Activated CD4-positive, alpha-beta T cell treated with anti-CD3 and anti-CD28 coated beads, Interleukin-2, amount 50 U/mL, for 24 hours (primary cell): ENCODE measurements at places on chromosomes 13 and 19.

GRCh38 chr19:47003611-47004465, 15.8 kb upstream of the NPAS1 start:
- DNase-seq, result no peak

DNA sequence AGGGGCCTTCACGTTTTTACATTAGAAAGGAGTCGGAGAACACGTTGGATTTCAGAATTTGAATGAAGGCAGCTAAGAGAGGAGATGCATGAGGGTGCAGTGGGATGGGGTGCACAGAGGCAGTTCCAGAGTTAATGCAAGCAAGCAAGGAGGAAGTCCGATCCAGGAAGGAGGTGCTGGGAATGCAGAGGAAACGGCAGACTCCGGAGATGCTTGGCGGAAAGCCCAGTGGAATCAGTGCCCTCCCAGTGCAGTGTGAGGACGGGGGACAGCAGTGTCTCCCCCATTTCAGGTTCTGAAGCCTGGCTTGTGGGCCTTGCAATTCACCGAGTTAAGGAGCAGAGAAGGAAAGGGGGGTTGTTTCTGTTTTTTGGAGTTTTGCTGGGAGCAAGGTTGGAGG, 100.4 kb downstream of the COL4A2 start:
- no peak for DNase-seq

- DNase-seq, result no peak
Measured at GRCh38 chr19:38836159-38836982, 4.8 kb upstream of the ECH1 start.

DNA sequence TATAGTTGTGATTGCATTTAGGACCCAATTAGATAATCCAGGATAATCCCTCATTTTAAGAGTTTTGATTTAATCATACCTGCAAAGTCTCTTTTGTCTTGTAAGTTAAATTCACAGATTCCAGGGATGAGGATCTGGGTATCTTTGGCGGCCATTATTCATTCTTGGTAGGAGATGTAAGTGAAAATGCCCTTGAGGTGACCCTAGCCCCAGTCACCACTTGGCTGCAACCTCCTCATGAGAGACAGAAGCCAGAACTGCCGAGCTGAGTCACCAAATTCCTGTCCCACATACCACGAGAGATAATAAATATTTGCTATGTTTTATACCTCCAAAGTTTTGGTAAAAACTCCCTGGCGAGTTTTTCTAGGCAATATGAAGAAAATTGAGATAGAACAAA, 389.4 kb downstream of the RFC3 start:
- no peak for DNase-seq

GRCh38 chr19:42363614-42364346, 26.3 kb downstream of the CNFN start:
- no peak for DNase-seq

GRCh38 chr13:98900442-98900841, 77.4 kb downstream of the DOCK9 start:
- DNase-seq, result no peak

DNA sequence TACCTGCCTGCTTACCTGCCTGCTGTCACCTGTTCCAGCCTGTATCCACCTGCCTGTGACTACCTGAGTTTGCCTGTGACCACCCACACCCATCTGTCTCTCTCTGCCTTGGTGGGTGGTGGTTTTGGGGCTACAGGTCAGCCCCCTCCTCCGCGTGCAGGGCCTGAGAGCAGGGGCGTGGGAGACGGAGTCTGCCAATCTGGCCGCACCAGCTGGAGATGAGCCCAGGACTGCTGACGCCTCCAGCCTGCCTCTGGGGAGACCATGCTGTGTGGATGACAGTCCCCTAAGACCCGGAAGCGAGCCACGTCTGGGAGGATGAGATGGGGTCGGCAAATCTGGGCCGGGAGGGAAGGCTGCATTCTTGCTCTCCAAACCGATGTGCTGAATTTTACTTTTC, 15.9 kb upstream of the KCTD15 start:
- no peak for DNase-seq

GRCh38 chr13:60152114-60152513, 11.6 kb downstream of the DIAPH3 start:
- DNase-seq, result no peak

- no peak for DNase-seq
Measured at GRCh38 chr19:41904118-41904870, 21.3 kb downstream of the ARHGEF1 start.

- peak; percentile 12 for DNase-seq
Measured at GRCh38 chr19:11435833-11436313, 438 bp downstream of the PRKCSH start.

DNA sequence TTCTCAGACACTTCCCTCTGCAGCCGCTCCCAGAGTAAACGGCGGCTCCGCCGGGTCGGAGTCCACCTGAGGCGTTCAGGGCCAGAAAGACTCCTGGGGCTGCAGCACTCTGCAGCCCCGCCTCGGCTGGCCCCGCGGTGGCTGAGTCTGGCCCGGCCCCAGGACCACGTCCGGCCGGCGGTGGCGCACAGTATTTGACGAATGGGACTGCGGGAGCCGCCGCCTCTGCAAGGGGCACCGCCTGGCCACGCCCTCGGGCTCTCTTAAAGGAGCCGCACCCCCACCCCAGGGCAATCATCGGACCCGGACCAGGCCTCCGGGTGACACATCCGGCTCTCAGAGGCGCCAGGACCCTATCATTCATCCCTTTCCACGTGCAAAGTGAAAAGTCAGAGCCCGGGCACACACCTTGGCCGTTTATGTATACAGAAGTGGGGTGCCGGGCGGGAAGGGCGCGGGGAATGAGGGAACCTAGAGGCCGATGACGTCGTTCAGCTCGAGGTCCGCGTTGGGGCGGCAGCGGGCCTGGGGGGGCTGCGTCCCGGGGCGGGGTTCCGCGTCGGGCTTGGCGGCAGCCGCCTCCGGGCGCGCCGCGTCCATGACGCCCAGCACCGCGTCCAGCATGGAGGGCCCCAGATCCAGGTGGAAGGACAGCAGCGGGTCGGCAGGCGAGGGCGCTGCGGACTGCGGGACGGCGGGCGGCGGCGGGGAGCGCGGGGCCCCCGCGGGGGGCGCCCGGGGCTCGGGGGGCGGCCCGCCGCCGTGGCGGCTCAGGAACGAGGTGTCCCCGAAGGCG, 1.2 kb upstream of the LENG9 start:
- DNase-seq, result peak; percentile 52

DNA sequence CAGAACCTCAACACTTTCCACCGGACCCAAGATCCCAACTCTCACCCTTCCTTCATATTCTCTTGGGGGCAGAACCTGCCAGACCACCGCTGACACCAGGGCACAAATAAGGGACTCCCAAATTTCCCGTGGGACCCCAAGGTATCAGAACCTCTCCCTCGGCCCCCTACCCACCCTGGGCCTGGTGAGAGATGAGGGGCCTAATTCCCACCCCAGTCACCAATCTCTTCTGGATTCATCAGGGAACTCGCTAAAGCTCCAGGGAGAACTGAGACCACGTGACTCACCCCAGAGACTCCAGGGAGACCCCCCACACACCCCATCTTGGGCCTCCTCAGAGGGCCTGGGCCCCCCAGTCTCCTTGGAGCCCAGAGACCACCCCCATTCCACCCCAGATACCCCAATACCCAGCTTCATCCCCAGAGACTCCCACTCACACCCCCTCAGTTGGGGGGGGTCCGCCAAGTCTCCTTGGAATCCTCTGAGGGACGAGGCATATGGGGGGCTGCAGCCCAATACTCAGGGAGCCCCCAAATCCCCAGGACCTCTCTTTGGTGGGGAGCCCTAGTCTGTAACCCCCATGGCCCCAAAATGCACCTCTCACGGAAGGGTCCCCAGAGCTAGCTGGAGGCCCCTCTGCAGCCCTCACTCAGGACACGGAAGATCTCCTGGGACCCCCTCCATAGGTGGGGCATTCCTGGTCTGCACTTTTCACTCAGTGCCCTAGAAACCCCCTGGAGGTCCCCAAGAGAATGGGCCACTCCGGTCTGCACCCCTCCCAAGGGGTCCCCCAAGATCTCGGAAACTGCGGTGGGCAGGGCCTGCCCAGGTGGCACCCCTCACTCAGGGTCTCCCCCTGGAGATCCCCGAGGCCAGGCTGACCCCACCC, 1.6 kb downstream of the LMNB2 start:
- DNase-seq, result no peak

- no peak for DNase-seq
Measured at GRCh38 chr19:2524361-2524839, 48.5 kb downstream of the GADD45B start.

DNA sequence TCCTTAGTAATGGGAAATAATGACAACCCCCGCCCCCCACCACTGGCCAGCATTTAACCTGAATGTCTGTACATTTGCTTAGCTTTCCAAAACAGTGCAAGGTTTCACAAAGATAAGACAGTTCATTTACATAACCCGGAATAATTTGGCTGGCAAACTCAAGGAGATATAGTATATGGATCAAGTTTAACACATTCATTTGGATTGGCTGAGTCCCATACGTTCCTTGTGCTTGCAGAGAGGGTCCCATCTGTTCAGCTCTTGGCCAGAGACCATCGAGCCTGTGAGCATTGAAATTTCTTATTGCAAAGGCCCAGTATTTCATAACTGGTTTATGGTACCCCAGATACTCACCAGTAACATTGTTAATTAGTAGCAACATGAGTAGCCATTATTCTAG, 116.5 kb downstream of the GPC6 start:
- no peak for DNase-seq

DNA sequence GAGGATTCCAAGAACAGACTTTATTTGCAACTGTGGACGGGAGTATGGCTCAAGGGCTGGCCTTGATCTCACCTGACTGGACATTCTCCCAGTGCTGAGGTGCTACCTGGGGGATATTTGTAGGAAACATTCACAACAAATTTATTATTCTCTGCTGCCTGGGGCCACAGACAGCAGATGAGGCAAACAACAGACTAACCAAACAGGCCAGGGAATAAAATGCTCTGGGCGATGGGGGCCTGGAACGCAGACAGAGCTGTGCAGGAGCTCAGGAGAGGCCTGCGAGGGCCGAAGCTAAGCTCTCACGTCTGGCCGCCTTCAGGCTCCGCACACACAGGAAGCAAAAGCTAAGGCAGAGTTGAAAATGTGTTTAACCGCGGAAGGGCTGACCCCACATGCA, 7.8 kb downstream of the PLPP2 start:
- no peak for DNase-seq

DNA sequence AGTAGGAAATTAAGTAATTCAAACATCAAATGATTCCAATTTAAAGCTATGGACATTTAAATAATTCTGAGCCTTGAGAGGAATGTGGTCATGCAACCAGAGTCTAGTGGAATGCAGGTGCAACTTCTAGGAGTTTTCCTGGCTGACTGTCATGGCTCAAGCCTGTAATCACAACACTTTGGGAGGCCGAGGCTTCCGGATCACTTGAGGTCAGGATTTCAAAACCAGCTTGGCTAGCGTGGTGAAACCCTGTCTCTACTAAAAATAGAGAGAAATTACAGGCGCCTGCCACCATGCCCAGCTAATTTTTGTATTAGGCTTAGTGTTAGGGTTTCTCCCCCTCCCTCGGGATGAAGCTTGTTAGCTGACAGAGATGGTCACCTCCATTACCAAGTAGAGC, 6.4 kb downstream of the ZNF808 start:
- no peak for DNase-seq

- no peak for DNase-seq
Measured at GRCh38 chr13:40692946-40693345, 26.5 kb upstream of the FOXO1 start.

GRCh38 chr13:98476106-98476505, 100.8 kb downstream of the STK24 start:
- peak; percentile 37 for DNase-seq

- no peak for DNase-seq
Measured at GRCh38 chr19:19487950-19488874, 27.1 kb downstream of the TSSK6 start.

- DNase-seq, result no peak
Measured at GRCh38 chr13:114027046-114027715, 53.3 kb upstream of the C13orf46 start.

- DNase-seq, result no peak
Measured at GRCh38 chr13:111065698-111066097, 49.4 kb upstream of the ARHGEF7 start.

DNA sequence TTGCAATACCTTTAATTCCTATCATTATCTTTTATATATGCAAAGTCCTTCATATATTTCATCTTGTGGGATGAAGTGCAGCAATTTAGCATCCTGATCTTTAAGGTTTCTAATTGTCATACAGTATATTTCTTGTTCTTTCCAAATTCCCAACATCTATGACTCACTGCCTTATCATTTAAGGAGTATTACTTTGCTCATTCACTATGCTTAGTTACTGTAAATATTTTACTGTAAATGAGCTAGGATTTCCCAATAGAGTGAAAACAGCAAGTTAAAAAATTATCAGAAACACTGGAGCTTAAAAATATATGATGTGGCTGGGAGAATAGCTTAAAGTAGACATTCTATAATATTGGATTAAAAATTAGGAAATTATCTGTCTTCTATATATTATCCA, 69.9 kb downstream of the SLITRK6 start:
- no peak for DNase-seq

- no peak for DNase-seq
Measured at GRCh38 chr19:1315470-1316166, 29.9 kb downstream of the EFNA2 start.

DNA sequence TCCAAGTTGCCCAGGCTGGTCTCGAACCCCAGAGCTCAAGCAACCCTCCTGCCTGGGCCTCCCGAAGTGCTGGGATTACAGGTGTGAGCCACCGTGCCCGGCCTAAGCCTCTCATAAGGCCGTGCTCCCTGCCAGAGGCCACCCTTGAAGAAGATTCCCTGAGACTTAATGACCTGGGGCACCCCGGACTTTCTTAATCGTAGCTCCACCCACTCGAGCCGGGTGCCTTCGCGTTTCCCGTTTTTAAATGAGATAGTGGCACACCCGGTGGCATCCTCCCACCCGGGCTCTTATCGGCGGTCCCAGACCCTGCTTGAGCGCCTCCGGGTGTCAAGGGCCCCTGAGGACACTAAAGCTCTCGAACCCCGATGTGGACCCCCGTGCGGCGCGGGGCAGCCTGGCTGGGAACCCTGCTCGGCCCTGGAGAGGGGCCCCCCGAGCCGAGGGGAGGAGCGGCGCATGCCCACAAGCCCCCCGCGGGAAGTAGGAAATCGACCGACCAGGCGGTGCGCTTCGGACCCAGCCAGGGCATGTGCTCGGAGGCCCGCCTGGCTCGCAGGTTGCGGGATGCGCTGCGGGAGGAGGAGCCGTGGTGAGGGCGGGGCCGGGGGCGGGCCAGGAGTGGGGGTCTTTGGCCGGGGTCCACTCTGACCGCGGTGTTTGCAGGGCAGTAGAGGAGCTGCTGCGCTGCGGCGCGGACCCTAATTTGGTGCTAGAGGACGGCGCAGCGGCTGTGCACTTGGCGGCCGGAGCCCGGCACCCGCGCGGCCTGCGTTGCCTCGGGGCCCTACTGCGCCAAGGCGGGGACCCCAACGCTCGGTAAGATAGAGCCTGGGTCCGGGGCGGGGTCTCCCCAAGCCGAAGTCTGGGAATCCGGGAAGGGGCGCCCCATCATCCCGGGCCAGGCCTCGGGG, at the start of gene ANKLE1:
Gene ANKLE1 (plus strand): TSS at position 511 of the 914 bp plus-strand sequence. CDS start 20 bp downstream, at position 531.
- no peak for DNase-seq
